ENCODE measurements at places on chromosomes 6 and 20. TPM values are rescaled to one million over a fixed set of nuclear protein-coding genes. Genes with fewer than 3 reads are reported as not detected.

Gene KHDC1L
- not detected for total RNA-seq

Gene CLPSL1
- not detected for total RNA-seq

Gene TGM2
- total RNA-seq: 334 TPM

Gene TP53TG5
- not detected for total RNA-seq

Gene CST1
- not detected for total RNA-seq

All from dermis lymphatic vessel endothelial cell (primary cell).